NT2/D1 (cell line): ENCODE measurements at places on chromosomes 2 and 18.

- no peak for DNase-seq
Observed at GRCh38 chr2:137367361-137367760, 596.9 kb upstream of the HNMT start.

GRCh38 chr2:232802091-232802490, 25.7 kb upstream of the KCNJ13 start:
- DNase-seq: no peak

- no peak for DNase-seq
Observed at GRCh38 chr18:12038082-12038638, 55.5 kb upstream of the ANKRD62 start.

- DNase-seq: no peak
Observed at GRCh38 chr2:69618362-69618761, 25.2 kb downstream of the AAK1 start.

- DNase-seq: no peak
Observed at GRCh38 chr2:145184741-145185651, 665.1 kb upstream of the ZEB2 start.

- no peak for DNase-seq
Observed at GRCh38 chr18:46623541-46623940, 33.5 kb downstream of the LOXHD1 start.

DNA sequence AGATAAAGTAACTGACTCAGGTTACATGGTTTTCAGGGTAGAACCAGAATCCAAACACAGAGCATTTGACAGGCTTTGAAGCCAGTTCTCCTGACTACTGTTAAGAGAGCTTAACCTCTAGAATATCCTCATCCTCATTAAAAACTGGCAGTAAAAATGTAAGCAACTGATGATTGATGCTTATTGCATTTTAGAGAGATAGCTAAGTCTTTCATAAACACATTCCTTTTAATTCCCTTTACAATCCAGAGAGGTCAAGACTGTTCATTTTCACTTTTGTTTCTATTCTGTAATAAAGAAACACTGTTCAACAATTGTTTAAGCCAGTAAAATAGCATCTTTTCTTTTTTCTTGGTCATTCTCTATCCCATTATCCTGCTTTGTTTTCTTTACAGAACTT, 53.9 kb upstream of the RAB27B start:
- no peak for DNase-seq

- no peak for DNase-seq
Observed at GRCh38 chr2:58158481-58158880, 82.6 kb downstream of the FANCL start.

GRCh38 chr2:23209059-23209458, 175.9 kb upstream of the KLHL29 start:
- DNase-seq: no peak

GRCh38 chr2:20916604-20917286, 93.8 kb upstream of the LDAH start:
- no peak for DNase-seq

DNA sequence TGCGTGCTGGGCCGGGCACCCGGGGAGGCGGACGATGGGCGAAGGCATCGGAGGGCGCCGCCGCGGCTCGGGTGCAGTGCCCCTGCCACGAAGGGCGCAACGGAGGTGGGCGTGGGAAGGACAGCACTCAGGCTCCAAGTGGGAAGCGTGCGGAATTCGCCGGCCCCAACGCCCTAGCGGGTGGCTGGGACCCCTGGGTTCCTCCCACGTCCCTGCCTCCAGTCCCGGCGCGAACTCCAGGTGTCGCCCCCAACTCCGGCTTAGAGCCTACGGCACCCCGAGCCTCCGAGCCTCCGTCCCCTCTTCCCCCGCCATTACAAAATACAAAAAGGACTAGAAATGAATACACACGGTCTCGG, 1.3 kb downstream of the CYP27C1 start:
- no peak for DNase-seq

DNA sequence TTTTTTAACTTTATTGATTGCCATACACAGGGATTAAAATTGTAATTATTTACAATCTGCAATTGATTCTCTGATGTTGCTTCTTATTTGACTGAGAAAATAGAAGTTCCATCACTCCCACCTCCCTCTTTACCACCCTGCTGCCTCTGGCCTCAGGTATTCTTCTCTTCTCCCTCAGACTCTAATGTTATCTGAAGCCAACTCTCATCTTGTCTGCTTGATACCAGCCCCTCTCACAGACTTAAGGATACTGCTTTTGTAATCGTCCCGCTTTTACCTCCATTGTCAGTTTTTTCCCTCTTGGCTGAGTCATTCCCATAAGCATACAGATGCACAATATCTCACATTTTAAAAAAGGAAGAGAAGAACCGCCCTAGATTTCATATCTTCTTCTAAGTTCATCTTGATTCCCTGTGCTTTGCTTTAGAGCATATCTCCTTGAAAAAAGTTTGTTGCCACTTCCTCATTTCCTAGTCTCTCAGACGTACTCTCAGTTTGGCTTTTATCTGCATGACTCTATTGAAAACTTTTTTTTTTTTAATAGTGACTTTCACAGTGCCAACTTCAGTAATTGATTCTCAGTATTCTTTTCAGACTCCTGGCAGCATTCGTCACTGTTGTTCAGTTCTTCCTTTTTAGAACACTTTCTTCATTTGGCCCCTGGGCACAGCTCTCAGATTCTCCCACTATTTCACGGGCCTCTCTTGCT, 31.1 kb downstream of the SPAG16 start:
- DNase-seq: no peak

- no peak for DNase-seq
Observed at GRCh38 chr2:11718606-11719005, 27.8 kb upstream of the LPIN1 start.

- DNase-seq: no peak
Observed at GRCh38 chr2:166314022-166314759, 61.6 kb downstream of the SCN9A start.

GRCh38 chr2:230410861-230411569, 5.0 kb upstream of the SP100 start:
- no peak for DNase-seq

DNA sequence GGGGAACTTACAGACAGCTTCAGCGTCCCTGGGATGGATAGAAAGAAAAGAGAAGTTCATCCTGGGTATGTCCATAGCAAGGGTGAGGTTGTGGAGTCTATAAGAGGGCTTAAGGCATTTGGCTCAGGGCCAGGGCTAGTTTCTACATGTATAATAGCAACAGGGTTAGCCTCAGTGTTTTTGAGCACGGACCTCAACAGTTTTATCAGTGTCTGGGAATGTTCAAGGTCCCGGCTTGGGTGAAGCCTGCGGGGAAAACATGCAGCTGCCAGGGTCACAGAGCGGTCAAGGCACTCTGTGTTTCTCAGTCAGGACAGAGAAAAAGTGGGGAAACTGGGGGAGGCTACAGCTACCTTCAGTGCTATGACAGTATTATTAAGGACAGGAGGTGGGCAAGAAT, 427.7 kb upstream of the HS6ST1 start:
- DNase-seq: no peak

DNA sequence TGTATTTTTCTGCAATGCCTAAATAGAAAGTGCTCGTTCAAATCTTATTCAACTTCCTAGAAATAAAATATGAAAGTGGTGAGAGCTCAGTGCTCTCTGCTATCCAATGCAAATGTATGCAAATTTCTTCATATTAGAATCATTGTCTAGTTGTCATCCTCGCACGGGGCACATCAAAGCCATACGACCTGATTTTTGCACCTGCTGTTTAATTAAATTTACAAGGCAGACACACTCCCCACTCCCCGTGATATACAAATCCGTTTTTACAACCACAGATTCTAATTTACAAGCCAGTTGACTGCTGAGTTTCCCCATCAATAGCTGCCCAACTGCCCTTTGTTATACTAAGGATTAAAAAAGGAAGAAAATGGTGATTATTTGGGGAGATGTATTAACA, 284.6 kb downstream of the RNF144A start:
- no peak for DNase-seq

- no peak for DNase-seq
Observed at GRCh38 chr18:26865557-26865956, at the start of gene AQP4. Gene AQP4, minus strand, starts transcription at chr18:26865707. Its CDS starts 18 bp downstream, at chr18:26865689.

GRCh38 chr2:123095219-123095835, 929.8 kb upstream of the CNTNAP5 start:
- DNase-seq: no peak
